ENCODE measurements at places on chromosomes 11 and 22. TPM values are rescaled to one million over a fixed set of nuclear protein-coding genes. Genes with fewer than 3 reads are reported as not detected.

GRCh38 chr11:73334384-73335203, 26.5 kb downstream of the ARHGEF17 start:
- DNase-seq: no peak

GRCh38 chr11:79444923-79445322, 4.1 kb upstream of the TENM4 start:
- DNase-seq: no peak

DNA sequence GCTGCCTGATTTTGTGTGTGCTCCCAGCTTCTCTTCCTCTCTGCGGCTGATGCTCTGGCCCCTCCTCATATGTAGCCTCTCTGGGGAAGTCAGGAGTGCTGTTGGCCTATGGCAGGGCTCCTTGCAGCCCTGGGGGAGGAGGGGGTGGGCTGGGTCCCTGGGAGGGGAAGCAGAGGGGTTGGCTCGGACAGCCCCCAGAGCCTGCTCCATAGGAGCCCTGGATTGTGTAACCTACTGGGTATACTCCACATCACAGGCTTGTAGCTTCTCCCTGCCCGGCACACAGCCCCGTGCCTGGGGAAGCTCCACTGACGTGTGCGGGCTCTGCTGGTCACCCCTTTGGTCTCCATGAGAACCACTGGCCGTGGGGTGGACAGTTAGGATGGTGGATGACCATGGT, 113.8 kb downstream of the ST3GAL4 start:
- DNase-seq: no peak

The CABP4 gene
- 0.73 TPM for total RNA-seq

The RSF1 gene
- 45.5 TPM for total RNA-seq

DNA sequence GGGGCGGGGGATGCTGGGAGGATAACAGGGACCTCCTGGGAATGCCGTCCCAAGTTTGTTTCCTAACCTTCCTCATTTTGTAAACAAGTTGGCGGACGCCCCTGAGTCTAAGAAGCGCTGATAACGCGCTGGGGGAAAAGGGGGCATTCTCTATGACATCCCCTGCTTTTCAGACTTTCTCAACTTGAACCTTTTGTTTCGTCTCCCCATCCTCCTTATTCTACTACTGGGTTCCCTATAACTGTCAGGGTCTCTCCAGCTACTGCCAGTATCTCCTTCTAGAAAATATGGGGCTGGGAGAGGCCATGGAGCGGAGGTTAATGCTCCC, 654 bp downstream of the TMEM86A start:
- no peak for DNase-seq

GRCh38 chr11:4484310-4484709, 1.9 kb downstream of the OR52K1 start:
- no peak for DNase-seq

GRCh38 chr11:46633291-46634217, 16.2 kb downstream of the ATG13 start:
- DNase-seq: no peak

The CHRNA10 gene
- total RNA-seq: 2.2 TPM

The OR6Q1 gene
- total RNA-seq: not detected

DNA sequence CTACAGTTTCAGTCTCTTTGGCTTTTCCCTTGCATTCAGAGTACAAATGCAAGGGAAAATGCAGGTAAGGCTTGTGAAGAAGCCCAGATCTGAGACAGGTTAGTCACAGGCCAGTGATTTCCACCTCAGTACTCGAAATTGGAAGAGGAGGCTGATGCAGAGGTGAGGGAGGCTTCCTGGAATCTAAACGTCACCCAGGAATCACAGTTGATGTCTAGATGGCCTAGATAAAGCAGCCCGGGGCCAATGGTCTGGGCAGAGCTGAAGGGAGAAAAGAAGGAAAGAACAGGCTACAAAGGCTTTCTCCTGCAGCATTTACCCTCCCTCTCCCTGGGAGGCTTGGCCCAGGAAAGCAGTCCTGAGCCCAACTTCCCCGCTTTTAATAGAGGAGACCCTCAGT, 8.5 kb downstream of the TRIM6 start:
- DNase-seq: no peak

- no peak for DNase-seq
Measured at GRCh38 chr22:44312766-44313165, at the start of gene SHISAL1. Gene SHISAL1, minus strand, starts transcription at chr22:44312951. Its CDS starts 12,006 bp downstream, at chr22:44300945.

The GRAMD4 gene
- total RNA-seq: 91.6 TPM

- DNase-seq: no peak
Measured at GRCh38 chr11:44224867-44225501, 85.0 kb downstream of the ALX4 start.

- no peak for DNase-seq
Measured at GRCh38 chr11:11669233-11669846, 47.5 kb upstream of the GALNT18 start.

The GANAB gene
- 279 TPM for total RNA-seq

The PIH1D2 gene
- total RNA-seq: 0.46 TPM

DNA sequence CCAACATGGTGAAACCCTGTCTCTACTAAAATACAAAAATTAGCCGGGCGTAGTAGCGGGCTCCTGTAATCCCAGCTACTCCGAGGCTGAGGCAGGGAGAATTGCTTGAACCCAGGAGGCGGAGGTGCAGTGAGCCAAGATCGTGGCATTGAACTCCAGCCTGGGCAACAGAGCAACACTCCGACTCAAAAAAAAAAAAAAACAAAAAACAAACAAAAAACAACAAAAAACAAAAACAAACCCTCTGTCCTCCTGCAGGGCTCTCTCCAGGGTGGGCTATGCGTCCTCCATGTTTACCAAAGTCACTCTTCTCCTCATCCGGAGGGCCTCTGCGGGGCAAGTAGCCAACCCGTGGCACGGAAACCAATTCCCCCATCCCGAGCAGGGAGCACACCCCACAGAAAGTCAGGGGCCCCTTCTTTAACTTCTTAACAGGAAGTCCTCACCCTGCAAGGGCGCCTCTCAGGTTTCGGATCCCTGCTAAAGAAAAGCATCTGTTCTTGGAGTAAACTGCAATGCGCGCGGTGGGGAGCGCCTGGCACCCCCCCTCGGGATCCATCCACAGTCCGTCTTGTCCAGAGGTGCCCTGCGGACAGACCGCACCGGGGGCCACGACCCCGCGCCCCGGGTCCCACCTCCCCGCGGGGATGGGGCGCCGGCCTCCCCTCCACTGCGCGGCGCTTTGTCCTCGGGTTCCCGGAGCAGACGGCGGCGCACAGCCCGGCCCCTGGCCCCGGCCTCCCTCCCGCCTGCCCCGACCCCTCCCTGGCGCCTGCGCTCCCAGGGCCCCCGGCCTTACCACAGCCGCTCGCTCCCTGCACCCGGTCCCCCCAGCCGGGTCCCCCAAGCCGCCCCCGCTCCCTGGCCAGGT, 712 bp downstream of the CERK start:
- DNase-seq: peak; percentile 38

DNA sequence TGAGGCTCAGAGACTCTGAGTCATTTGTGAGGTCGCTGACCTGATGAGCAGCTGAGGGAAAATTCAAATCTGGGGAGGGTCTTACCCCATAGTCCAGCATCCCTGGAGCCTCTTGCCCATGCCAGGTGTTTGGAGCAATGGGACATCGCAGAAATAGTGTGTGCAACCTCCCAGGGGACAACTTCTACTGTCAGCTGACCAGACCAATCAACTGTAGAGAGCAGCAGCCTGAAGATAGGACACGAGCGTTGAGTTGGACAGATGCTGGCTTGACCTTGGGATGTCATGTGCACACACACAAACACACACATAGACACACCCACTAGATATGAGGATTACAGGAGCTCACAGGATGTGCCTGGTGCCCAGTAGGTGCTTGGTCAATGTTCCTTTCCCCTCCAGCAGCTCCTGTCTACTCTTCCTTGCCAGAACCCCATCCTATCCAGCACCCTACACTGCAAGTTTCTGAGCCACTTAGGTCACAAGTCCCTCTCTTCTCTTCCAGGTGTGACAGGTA, 59.1 kb upstream of the MPEG1 start:
- no peak for DNase-seq

The MRGPRF gene
- not detected for total RNA-seq

- DNase-seq: no peak
Measured at GRCh38 chr11:67027943-67028542, 5.1 kb downstream of the SYT12 start.

The HOATZ gene
- not detected for total RNA-seq

DNA sequence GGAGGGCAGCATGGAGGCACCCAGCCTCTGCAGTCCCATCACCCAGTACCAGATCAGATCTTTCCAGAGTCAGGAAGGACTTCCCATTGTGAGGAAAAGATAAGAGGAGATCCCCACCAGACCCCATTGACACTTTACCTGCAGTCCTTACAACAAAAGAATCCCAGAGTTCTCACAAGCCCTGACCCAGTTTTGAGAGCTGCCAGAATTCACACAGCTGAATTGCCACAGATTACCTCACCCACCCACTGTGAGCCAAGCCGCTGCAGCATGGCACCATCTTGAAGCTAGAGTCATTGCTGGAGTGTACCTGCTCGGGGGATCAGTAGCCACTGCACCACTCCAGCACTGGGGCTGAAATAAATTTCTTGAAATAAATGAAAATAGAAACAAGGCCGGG, 91.8 kb upstream of the UBASH3B start:
- no peak for DNase-seq

DNA sequence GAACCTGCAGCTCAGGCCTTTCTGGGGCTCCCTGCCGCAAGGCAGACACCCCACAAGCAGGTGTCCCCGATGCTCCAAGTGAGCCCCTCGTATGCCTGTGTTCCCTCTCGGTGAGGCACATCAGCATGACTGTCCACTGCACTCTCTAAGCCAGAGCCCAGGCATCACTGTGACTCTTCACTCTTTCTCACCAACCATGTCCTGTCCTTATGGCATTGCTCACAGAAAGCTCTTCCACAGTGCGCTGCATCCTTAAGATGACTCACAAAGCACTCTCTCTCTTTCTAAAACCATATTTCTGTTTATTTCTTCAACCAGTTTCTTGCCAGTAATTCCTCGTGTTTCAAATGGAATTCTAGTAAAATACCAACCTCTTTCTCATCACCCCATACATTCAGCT, 18.1 kb downstream of the GAB4 start:
- no peak for DNase-seq

- no peak for DNase-seq
Measured at GRCh38 chr22:41911001-41911611, 3.8 kb downstream of the SHISA8 start.
